WTC11 (cell line): ENCODE measurements at places on chromosomes 7 and 10.

- DNase-seq = no peak
These were observed at the start of gene FRMPD2 for GRCh38 chr10:48274636-48275035. FRMPD2 (minus strand) TSS chr10:48274696; CDS start chr10:48274567, 129 bp downstream.

DNA sequence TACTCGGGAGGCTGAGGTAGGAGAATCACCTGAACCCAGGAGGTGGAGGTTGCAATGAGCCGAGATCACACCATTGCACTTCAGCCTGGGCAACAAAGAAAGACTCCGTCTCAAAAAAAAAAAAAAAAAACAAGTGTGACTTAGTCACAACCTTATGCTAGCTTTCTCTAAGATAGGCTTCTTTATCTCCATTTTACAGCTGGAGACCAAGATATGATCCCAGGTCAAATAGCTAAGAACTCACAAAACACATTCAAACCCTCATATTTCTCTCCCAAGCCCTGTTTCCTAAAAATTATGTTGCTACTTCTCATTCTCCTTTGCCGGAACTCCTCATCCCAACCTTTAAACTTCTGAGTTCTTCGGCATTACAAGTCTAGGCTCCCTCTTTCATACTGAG lies 13.0 kb upstream of the DHTKD1 start:
- no peak for DNase-seq

DNA sequence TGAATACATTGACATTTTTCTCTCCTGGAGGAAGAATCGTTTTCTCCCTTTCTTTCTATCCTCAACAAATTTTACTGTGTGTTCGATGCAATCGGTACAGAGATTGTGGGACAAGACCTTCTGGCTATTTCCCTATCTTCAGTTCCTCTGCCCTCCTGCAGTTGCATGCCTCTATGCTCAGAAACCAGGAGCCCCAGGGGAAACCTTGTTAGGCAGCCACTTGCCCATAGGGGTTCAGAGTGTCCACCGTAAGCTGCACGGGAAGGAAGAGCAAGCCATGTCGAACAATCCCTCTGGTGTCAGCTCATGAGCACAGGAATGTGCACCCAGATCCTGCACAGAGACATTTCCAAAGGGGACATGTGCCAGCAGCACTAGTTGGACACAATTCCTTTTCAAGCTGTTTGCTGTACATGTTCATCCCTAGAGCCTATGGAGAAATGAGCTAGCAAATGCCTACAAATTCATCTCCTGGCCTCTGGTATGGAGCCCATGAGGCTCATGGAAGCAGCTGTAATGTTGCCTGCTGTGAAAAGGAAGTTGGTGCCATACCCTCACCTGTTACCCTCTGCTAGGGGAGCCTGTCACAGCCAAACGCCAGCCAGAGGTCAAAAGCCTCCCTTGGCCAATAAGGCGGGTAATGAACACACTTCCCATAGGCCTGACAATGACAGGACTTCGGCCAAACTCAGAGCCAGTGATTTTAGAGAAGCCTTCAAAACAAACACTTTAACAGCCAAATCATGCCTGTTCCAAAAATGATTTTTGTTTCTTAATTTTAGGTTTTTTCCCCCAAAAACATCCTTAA lies 35.9 kb upstream of the ASAH2 start:
- no peak for DNase-seq

DNA sequence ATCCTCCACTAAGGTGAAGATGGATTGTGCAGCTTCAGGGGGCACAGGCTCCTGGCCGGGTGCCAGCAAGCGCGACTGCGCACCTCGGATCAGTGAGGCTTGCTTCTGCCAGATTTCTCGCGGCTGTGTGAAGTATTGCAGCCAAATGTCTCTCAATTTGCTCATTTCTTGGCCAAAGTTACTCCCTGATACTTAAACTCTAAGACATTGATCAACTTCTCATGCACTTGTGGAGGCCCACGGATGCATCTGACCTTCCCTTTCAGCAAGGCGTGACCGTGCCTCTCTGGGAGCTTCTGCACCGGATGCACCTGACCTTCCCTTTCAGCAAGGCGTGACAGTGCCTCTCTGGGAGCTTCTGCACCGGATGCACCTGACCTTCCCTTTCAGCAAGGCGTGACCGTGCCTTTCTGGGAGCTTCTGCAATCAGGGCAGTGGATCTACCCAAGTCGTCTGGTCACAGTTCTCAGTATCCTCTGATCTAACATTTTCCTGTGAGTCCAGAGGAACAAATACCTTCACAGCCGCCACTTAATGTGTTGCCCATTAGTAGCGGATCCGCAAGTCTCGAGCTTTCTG lies 248.3 kb downstream of the ADARB2 start:
- DNase-seq = no peak

DNA sequence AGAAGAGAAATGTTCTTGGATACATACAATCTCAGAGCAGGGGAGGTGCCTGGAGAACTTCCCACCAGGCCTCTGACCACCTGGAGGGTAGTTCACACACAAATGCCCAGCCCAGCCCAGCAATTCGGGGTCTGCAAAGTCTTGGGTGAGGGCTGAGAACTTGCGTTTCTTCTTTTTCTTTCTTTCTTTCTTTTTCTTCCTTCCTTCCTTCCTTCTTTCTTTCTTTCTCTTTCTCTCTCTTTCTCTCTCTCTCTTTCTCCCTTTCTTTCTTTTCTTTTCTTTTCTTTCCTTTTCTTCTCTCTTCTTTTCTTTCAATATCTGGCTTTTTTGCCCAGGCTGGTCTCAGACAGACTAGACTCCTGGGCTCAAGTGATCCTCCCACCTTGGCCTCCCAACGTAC lies 22.4 kb downstream of the NPC1L1 start:
- no peak for DNase-seq

DNA sequence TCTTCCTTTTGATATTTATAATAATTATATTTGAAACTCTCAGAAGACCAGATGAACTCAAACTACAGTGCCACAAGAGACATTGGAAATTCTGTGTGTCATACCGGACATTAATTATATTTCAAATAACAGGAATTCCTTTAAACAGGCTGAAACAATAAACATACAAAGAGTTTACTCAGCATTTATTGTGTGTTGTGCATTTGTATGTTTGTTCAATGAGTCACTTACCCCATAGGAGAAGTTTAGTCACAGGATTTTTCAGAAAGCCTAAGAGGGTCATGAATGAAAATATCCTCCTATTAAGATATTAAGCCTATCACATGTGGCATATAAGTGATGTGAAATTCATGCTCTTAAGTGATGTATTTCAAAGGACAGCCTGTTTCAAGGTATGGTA lies 566.8 kb downstream of the CNTNAP2 start:
- DNase-seq = no peak

DNA sequence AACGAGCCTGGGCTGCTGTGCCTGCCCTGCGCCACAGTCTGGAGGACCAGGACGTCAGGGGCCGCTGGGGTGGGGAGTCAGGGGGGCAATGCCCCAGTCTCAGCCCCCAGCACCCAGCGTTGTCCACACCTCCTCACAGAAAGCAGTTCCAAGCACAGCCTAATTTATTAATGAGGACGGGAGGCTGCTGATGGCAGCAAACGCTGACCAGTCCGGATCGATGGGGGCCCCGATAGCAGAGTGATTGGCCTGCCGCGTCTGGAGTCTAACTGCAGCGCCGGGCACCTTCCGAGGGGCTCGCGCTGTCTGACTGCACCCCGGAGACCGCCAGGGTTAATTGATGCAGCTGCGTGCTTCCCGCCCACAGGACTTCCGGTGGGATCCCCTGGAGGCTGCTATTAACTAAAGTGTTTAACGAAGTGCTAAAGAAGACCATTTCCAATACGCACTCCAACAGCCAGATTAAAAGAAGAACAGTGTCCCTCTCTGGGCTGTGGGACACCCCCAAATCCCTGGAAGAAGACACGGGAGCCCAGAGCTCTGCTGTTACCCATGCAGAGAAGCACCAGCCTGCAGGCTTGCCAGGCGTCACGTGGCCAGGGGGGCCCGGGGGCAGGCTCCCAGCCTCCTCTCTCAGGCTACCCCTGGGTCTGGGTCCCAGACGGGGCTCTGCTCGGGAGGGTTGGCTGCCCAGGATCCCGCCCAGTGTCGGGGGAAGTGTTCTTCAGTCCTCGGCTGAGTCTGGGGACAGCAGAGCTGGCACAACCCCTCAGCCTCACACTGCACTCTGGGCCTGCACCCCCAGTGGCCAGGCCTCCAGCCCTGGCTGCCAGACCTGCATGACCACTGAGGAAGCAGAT lies 63.8 kb downstream of the MICALL2 start:
- DNase-seq = no peak

DNA sequence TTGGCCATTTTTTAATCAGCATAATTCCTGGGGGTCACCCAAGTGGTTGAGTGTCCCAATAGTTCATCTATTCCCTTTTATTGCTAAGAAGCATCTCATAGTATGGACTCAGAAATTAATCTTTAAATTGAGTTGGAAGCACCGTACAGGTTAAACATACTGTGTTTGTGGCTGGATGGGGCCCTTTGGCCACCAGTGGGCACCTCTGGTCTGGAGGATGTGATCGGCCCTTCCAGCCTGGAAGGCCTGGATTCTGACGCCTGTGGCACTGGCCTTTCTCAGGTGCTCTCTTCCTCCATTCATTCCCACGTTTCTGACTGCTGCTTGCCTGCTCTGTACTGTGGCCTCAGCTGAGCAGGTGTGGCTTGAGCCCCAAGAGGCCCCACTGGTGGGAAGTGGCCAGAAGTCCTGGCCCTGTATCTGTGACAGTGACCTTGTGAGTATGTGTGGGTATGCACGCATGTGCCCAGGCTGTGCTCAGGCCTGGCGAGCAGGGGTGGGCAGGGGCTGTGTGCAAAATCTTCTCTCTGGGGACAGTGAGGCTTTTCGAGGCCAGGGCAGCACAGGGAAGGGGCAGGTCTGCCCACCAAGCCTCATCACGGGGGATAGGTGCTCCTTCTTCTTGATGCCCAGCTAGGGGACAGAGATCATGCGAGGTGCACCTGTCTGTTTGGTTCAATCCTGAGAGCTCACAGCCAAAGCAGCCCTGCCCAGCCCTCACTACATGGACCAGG lies 30.1 kb downstream of the LDB3 start:
- no peak for DNase-seq

DNA sequence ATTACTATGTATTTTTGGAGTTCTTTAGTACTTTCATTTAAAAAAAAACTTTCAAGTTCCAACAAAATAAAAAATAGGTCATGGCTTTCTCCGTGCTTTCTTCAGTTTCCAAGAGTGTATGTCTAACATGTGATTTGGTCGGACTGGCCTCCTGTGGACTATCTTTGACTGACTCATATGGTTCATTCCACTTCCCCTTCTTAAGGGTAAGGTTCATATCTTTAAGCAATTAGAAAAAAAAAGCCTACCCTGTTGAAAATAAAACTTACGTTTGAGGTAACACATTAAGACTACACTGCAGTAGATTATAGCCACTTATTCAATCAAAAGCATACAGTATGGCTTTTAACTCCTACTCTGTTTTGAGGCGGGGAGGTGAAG lies 112.8 kb upstream of the AHR start:
- DNase-seq = no peak

GRCh38 chr7:95691464-95691863 lies 80.9 kb upstream of the DYNC1I1 start:
- DNase-seq = no peak

GRCh38 chr10:13859979-13860654 lies 273.4 kb downstream of the PRPF18 start:
- DNase-seq = no peak

DNA sequence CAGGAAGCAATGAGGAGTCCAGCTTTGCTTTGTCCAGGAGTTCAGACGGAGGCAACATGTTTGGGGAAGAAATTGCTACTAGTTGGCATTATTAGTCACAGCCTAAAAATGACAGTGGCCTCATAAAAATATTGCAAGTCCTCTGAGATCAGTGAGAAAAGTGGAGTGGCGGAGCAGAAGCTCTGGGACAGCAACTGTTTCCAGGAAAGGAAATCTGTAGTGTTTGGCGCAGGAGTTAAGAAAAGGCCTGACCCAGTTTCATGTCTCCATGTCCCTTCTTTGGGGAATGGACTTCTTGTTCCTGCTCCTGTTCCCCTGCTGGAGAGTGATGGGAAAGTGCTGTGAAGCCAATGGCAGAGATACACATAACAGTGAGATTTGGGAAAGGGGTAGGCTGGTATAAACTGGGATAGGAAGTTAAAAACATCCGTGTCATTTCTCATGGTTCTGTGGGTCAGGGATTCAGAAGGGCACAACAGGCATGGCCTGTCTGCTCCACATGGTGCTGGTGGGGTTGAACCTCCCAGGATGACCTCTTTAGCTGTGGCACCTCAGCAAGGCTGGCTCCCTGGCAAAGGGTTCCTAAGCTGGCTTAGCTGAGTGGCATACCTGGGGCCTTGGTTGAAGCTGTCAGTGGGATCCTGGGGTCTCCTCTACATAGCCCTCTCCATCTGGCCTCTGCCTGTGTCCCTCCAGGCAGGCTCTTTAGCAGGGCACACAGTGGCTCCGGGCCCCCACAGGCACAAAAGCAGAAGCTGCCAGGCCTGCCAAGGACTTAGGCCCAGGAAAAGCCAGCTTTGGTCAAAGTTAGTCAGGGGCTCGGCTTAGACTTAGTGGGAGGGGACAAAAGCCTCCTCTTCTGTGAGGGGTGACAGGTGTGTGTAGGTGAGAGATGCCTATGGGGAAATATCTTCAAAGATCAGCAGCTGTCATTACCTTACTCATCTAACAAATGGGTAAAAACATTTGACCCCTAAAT lies 77.7 kb downstream of the WDFY4 start:
- no peak for DNase-seq

GRCh38 chr7:77433901-77434300 lies 17.8 kb upstream of the GSAP start:
- DNase-seq = no peak

DNA sequence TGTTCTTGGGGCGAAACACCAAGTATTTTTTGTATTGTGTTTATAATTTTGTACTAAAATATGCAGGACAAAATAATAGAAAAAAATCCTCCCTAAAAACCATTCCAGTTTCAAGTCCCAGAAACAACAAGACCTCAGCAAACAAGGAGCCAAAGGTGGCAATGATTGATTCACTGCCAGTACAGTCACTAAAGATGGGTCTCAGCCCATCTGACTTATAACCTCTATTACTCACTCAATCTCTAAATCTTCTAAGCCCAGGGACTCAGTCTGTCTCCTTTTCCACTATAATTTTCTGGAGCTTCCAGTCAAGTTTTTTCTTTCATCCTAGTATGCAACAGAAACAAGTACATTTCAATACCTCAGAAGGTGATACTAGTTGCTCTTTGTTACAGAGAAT lies 33.3 kb downstream of the SNX13 start:
- no peak for DNase-seq

- DNase-seq = peak; percentile 87
These were observed 314.8 kb downstream of the POM121L12 start for GRCh38 chr7:53350241-53350640.

GRCh38 chr7:95631527-95631926 lies 35.2 kb upstream of the PDK4 start:
- DNase-seq = no peak

- DNase-seq = no peak
These were observed 38.9 kb downstream of the TMEM229A start for GRCh38 chr7:123993996-123994395.

DNA sequence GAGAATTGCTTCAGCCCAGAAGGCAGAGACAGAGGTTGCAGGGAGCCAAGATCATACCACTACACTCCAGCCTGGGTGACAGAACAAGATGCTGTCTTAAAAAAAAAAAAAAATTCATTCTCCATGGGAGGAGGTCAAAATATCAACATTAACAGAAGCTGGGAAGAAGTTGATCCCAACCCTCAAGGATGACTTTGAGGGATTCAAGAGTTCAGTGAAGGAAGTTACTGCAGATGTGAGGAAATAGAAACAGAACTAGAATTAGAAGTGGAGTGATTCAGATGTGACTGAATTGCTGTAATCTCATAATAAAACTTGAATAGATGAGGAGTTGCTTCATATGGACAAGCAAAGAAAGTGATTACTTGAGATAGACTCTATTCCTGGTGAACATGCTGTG lies 19.7 kb upstream of the RPEL1 start:
- DNase-seq = no peak
